Activated CD8-positive, alpha-beta memory T cell treated with anti-CD3 and anti-CD28 coated beads for 4 hours (primary cell): ENCODE measurements at places on chromosomes 4 and X.

DNA sequence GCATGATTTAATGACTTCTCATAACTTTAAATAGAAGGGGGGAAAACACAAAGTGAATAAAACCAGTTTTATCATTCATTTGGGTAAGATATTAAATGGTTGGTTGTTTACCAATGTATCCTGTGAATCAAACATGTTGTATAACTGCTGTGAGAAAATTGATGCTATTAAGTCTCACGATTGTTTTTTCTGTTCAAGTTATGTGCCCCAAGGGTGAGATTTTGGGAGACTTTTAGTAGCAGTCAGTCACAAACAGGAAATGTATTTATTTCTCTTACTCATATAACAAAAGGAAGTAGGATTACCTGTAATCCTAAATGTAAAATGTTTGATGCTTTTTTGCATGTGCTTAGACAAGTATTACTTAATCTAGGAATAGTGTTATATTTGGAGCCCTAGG, 39.2 kb downstream of the MTHFD2L start:
- no peak for DNase-seq

DNA sequence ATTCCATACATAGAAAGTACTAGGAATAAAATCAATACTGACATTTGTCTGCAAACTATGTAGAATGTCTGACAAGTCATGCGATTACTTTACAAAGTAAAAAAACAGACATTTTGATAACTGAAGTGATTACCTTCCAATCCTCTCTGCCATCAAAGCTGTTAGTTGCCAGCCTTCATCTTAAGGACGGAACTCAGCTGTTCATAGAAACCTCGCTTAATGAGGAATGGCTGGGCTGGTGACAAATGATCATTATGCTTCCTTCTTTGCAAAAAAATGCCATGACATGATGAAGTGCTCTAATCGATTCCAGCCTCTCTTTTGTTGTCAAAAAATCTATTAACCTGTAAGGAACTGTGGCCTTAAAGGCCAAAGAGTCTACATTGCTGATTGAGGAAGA, 1214.9 kb upstream of the IGFBP7 start:
- no peak for DNase-seq

DNA sequence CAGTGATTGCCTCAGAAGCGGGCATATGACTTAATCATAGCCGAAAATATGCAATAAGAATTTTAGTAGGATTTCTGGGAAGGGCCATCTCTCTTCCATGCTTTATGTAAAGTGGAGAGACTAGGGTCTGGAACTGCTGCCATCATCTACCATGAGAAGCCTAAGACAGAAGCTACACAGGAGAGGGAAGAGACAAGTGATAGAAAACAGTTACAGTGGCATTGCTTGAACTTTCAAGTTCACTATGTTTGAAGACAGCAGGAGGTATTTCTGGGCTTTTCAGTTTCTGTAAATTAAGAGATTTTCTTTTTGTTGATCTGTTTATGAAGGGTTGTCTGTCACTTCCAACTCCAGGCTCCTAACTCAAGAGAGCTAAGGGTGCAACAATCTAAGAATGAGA, 62.5 kb downstream of the ZNF330 start:
- no peak for DNase-seq

DNA sequence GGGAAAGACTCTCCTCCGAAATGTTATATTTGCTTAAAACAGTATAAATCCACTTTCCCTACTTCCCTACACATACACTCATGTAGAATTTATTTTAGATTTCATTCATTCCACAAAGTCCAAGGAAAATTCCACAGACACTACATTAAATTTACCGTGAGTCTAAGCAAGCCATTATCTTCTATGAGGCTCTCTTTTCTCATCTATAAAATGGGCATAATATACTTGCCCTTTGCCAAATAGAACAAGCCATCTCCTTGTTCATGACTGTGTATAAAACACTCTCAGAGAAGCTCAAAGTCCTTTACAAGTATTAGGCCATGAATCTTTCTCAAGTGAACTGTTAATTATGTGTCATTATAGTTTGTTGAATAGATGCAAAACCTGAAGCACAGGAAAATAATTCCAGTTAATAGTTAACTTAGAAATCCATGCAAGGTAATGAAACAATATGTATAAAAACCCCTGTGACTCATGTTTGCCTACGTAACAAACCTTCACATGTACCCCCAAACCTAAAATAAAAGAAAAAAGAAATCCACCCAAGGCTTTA, 10.7 kb downstream of the TEC start:
- no peak for DNase-seq

DNA sequence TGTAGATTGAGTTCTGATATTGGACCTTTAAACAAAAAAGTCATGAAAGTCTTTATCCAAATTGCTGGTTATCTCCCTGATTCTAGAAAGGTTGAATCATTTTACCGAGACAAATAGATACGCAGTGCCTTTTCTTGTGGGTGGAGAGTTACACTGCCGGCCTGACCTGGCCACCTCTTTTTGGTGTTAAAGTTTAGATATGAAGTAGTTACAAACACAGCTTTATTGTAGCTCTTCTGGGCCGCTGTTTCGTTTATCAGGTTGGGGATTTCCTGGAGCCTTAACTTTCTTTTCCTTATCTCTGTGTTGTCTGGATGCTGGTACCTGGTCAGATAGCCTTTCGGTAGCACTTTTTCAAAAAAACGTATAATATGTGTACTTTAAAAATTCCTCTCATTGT, 31.0 kb downstream of the FNIP2 start:
- DNase-seq, result no peak

GRCh38 chrX:105758754-105759153, 63.6 kb upstream of the NRK start:
- no peak for DNase-seq

DNA sequence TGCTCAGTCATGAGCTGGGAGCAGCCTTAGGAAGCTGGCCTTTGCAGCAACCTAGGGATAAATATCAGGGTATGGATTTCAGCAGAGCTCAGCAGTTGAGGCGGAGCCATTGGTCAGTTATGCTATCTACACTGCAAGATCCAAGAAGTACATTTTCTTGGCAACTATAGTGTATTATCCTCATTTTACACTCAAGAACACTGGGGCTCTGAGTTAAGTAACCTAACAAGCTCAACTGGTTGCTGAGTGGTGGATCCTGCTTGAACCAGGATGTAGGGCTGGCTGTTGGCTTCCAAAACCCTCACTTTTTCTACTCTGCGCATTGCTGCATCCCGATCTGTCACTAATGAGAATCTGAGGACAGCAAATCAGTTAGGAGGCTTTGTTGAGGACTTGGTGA, 1.5 kb upstream of the SCARB2 start:
- DNase-seq, result no peak

GRCh38 chr4:8395504-8396296, 44.8 kb downstream of the ACOX3 start:
- DNase-seq, result no peak

- no peak for DNase-seq
These were observed 516.3 kb downstream of the BCOR start for GRCh38 chrX:39581411-39581810.

GRCh38 chr4:34932591-34932990, 1311.7 kb downstream of the ARAP2 start:
- no peak for DNase-seq

GRCh38 chr4:16259889-16260246, 33.6 kb upstream of the TAPT1 start:
- no peak for DNase-seq

- no peak for DNase-seq
These were observed 26.5 kb downstream of the STIM2 start for GRCh38 chr4:26887143-26887542.

DNA sequence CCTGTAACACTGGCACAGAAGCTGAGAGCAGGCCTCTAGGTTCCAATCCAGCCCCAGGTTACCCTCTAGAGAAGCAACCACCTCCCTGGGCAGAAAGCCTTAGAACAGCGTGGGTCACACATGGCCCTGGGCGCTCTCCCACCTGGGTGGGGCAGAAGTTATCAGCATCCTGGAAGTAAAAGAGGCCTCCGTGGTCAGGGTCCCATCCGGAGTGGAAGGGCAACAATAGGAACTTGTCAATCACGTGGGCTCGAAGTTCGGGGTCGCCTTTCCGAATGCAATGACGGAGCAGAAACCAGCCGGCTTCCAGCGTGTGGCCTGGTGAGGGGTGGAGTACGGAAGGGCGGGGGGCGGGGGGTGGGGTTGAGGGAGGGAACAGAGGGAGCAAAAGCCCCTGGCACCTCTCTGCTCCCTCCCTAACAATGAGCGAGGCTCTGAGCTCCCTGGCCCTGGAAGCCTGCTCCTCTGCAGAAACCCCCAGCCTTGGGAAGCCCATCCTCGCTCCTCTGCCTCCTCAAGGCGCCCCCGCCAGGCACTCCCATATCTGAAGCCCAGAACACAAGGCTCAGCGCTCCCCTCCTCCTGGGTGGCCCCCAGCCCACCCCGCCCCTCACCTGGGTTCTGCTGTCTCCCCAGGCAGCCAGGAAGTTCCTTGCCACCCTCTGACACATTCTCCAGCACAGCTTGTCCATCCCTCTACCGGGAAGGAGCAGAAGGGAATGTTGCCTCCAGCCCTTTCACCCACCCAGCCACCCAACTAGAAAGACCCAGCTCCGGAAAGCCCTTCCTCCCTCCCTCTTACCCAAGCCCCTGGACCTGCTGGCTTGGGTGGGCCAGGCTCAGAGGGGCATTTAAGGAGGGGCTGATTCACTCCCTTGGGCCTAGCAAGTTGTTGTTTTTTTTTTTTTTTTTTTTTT, 2.8 kb downstream of the RENBP start:
- DNase-seq, result no peak

GRCh38 chr4:3041192-3042142, 32.9 kb downstream of the HTT-AS start:
- no peak for DNase-seq

GRCh38 chr4:109947457-109947856, 34.8 kb downstream of the EGF start:
- no peak for DNase-seq

DNA sequence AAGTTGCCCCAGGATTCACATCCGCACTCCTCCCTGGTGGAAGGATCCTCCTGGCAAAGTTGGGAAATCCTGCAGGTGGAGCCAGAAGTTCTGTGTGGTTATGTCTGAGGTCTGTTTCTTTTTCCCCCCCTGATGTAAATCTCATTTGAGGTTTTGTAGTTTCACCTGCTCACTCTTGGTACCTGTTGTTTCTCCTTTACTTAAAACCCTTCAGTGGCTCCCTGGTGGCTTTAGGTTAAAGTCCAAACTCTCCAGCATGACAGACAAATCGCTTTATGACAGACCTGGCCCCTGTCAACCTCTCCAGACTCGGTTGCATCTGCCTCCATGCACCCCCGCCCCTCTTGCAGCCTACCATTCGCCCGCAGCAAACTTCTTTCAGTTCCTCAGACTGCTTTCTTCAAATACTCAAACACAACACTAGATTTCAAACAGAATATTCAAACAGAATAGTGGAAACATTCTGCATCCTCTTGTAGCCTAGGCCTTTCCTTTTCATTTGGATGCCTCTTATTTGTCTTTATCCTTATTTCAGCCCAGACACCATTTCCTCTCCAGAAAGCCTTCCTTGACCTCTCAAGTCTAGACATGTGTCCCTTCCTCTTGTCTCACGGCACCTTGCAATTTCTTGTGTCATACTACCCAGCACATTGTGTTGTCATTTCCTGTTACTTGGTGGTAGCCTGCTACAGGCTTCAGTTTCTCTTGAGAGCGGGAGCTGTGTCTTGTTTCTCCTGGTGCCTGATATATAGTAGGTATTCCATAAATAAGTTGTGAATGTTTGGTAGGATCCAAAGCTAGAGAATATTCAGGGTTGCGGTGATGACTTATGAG, 24.8 kb downstream of the IL13RA1 start:
- no peak for DNase-seq

GRCh38 chrX:111445485-111445884, 33.5 kb upstream of the DCX start:
- DNase-seq, result no peak

DNA sequence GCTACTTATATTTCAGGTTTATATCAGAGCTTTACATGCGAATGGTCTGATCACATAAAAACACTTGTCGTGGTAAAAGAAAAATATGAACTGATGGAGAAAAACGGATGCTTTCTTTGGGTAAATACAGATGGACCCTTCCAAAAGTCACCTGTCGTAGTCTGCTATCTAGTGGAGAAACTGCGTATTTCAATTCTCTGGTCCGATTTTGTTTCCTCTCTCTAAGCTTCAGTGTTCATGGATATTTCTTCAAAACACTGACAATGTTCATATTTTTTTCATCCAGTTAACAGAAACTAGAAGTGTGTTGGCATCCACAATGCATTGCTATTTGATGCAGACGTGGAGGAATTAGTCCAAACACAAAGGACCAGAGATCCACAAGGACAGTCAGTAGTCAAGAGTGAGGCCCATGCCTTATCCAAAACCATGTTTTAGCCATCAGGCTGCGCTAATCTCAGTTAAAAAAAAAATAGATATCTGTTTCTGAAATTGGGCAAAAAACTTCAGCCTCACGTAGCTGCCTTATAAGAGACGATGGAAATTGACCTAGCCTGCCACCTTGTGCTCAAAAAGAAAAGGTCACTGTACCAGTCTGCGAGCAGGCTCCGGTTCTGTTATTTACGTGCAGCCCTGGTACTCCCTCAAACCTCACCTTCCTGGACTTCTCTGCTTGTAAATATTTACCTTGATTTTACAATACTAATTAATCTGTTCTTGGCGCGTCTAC, 16.0 kb downstream of the MEPE start:
- peak; percentile 4 for DNase-seq

- no peak for DNase-seq
These were observed 2334.6 kb downstream of the PCDH7 start for GRCh38 chr4:33054656-33055196.

GRCh38 chr4:25088093-25088952, 57.6 kb upstream of the LGI2 start:
- DNase-seq, result no peak

GRCh38 chr4:25448379-25449109, 71.5 kb downstream of the ANAPC4 start:
- no peak for DNase-seq

DNA sequence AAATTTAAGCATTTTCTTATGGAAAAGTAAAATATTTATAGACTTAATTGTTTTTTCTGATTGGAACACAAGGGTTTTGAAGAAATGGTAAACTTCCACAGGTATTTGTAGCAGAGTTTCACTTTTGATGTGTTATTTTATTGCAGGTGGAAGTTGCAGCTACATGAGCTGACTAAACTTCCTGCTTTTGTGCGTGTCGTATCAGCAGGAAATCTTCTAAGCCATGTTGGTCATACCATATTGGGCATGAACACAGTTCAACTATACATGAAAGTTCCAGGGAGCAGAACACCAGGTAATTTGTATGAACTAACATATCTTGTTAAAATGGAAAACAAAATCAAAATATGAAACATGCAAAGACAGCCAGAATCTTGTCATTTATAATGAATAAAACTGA, 117.4 kb downstream of the DIPK2B start:
- DNase-seq, result no peak

- DNase-seq, result no peak
These were observed 81.2 kb upstream of the PRSS48 start for GRCh38 chr4:151195801-151196200.

DNA sequence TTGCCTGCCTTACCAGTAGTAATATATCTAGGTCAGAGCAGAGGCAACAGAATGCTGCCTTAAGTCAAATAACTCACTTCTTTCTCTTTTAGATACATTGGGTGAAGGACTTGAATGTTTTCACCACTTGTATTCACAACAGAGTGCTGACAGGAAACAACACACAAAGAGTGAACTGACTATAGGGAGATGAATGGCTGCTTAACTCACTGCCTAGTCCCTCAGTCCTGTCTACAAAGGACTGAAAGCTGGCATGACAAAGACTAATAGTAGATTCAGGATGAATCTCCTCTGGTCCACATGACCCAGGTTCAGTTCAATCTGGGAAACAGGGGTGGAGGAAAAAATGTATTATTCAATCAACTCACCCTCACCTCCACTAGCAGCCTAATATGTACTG, 134.2 kb downstream of the GALNTL6 start:
- no peak for DNase-seq

GRCh38 chr4:7960790-7961655, 21.4 kb upstream of the AFAP1 start:
- DNase-seq, result peak; percentile 32
